Activated CD4-positive, alpha-beta T cell treated with anti-CD3 and anti-CD28 coated beads for 4 hours (primary cell): ENCODE measurements at places on chromosomes 7 and 10.

GRCh38 chr7:41735206-41735605, 32.3 kb upstream of the INHBA start:
- no peak for DNase-seq

DNA sequence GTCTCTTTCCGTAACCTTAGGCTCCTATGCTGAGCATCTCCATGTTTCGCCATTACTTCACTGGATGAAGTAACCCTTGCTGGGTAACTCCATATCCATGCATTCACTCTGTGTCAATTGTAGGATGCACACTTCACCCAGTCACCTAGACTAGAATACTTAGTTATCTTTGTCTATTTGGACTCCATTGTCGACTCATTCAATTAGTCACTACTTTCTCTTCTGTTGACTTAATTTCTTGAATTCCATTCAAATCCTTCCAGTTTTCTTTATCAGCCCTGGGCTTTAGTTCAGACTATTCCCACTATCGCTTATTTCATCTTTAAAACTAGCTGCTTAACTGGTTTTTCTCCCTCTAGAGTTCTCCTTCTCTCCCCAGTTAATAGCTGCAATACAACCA, 111.3 kb upstream of the TNS3 start:
- DNase-seq = no peak

DNA sequence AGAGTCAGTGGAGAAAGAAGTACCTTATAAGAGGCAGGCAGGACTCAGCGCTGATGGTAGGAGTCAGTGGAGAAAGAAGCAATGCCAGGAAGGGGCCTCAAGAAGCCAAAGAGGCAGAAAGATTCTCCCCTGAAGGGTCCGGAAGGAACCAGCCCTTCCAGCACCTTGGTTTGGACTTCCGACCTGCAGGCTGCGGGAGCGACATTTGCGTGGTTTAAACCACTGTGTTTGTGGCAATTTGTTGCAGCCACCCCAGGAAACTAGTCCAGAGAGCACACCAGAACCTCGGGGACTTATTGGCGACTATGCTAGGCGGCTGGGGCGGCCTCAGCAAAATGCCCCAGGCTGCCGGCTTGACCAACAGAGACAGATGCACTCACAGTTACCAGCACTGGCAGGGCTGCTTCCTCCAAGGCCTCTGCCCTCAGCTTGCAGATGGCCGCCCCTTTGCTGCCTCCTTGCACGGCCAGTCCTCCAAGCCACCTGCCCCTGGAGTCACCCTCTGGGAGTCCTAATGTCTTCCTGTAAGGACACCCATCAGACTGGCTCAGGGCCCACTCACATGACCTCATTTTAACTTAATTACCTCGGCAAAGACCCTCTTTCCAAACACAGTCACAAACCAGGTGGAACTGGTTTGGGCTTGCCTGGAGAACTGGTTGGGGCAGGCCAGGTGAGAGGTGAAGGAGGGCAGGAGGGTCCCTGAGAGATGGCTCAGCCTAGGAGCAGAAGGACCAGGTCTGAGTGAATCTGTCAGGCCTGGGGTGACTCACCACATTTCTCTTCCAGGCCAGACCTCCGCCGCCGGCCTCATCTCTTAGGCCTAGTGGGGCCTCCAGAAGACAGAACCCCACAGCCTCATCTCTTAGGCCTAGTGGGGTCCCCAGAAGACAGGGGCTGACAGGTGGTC, 26.1 kb downstream of the CALML3 start:
- no peak for DNase-seq

GRCh38 chr10:124174673-124175645, 81.6 kb upstream of the CHST15 start:
- no peak for DNase-seq

- DNase-seq = no peak
Measured at GRCh38 chr7:142436601-142437000, 178.7 kb upstream of the PRSS58 start.

DNA sequence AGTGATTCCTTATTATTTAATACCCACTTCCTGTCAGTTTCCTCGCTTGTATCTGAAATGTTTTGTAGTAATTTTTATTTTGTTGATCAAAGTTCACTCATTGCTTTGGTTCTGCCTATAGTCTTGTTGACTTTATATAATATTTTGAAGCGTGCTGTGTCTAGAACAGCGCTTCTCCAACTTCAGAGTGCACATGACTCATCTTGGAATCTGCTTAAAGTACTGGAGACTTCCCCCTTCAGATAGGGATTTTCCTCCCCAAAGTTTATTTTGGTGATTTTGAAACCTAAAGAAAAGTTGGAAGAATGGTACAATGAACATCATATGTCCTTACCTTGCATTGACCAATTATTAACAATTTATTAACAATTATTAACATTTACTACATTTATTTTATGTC, 5.8 kb downstream of the COMTD1 start:
- DNase-seq = no peak

GRCh38 chr7:105715528-105715927, 134.2 kb upstream of the EFCAB10 start:
- DNase-seq = no peak

DNA sequence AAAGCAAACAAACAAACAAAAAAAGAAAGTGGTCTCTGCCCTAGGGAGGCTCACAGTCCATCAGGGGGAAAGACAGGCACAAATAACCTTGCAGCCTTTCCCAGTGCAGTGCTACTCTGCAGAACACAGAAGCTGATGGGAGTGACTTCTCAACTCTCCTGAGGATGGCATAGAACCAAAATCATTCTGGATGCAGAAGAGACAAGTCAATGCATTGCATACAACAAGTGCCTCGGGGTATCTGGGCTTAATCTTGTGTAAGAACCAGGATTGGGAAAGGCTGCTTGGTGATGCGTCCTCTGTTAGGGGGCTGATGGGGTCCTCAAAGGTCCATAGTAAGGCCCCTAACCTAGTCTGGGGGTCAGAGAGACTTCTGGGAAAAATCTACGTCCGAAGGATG, 68.9 kb downstream of the NEURL1 start:
- DNase-seq = no peak

DNA sequence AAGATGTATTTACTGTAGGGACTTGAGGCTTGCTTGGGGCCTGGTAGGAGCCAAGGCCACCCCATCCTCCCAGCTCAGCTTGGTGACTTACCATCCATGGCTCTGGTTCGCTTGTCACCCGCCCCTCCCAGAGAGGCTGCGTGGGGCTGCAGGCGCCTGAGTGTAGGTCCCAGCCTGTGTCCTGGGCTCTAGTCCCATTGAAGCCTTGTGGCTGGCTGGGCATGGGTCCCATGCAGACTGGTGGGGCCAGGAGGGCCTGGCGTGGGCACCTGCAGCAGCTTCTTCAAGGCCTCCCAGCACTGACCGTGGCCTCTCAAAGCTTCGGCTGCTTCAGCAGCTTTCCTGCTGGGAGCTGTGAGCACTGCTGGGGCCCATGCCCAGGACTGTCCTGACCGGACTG, 118.1 kb downstream of the INPP5A start:
- DNase-seq = no peak

- DNase-seq = no peak
Measured at GRCh38 chr10:5575144-5575481, 50.4 kb downstream of the CALML3 start.

GRCh38 chr7:109527833-109528232, 958.2 kb downstream of the DNAJB9 start:
- no peak for DNase-seq

- no peak for DNase-seq
Measured at GRCh38 chr7:2575733-2576340, 17.1 kb downstream of the IQCE start.

GRCh38 chr10:118939211-118940007, 90.1 kb upstream of the NANOS1 start:
- DNase-seq = no peak

- no peak for DNase-seq
Measured at GRCh38 chr10:17795083-17795482, 14.1 kb upstream of the MRC1 start.

DNA sequence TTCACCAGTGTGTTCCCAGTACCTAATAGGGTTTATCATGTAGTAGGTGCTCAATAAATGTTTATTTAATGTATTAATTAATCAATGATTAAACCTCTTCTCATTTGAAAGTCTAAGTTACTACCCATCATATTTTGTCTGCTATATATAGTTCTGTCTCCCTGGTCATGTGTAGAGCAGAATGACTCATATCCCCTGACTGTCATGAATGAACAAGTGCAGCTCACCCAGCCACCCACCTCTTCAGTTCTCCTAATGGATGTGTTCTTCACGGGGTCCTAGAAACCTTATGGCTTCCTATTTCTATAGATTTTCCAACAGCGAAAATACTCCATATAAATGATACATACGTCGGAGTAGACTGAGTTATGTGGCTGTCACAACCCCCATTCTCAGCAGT, 64.5 kb downstream of the HIF1AN start:
- no peak for DNase-seq

DNA sequence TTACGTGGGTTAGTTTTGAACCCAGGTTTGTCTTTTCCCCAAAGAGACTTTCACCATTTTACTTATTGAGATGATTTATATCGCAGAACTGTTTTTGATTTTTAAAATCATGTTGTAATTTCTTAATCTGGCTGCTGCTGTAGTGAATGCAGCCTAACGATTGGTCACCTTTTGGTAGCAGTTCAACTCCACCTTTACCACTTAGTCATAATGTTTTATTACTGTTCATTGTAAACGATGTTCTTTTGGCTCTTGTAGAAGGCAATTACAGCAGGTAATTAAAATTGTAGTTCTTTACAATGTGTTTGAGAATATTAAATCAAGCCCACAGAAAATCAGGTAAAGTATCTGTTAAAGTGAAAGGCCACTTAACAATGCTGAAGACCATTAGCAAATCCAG, 531.1 kb downstream of the SDK1 start:
- no peak for DNase-seq

DNA sequence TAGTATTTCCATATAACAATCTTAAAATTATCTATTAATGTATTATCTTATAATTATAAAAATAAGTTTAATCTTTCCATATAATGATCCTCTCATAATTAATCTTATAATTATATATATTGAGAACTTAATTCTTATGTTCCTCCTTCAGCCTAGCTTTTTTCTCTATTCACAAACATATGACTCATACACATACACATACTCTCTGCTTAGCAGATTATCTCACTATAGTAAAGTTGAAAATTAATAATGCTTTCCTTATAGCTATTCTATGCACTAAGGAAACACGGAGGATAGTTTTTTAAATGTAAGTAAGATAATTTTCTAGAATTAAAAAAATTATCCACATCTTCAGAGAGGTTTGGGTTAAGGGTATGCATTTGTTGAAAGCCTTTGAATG, 47.7 kb upstream of the ITGB8 start:
- DNase-seq = no peak

DNA sequence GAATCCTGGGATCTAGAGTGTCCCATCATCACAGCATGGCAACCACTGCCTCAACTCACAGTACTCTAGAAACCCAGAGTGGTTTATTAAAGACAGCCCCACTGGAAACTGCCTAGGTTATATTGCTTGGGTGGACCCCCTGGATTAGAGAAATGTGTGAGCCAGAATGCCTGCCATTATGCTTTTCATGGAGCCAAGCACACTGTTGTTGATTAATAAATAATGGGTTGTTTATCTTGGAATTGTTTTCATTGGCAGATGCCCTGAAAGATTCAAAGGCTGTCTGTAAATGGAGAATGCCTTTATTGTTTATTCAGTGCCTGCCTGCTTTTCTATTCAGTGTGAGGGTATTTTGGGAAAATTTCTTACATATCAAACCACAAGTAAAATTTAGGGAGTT, 52.1 kb downstream of the GNAI1 start:
- no peak for DNase-seq

GRCh38 chr7:45578022-45578421, 3.9 kb downstream of the ADCY1 start:
- DNase-seq = no peak

DNA sequence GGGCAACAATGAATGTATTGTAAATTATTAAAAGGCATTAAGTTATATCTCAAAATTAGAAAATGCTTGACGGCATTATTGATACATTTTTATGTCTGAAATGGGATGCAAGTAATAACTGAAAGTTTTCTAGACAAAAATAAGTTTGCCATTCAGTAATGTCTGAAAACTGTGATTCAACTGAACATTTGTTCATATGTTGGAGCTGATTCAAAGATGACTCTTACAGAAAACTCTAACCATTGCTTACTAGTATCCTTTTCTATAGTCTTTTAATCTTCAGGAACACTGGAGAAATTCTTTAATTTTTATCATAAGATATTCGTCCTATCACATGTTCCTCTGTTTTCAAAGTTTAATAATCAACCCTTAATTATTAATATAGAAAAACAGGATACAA, 71.1 kb upstream of the TFEC start:
- no peak for DNase-seq

GRCh38 chr7:96837593-96837992, 127.9 kb upstream of the SEM1 start:
- DNase-seq = no peak

- DNase-seq = no peak
Measured at GRCh38 chr7:46301677-46302076, 380.6 kb upstream of the IGFBP3 start.

DNA sequence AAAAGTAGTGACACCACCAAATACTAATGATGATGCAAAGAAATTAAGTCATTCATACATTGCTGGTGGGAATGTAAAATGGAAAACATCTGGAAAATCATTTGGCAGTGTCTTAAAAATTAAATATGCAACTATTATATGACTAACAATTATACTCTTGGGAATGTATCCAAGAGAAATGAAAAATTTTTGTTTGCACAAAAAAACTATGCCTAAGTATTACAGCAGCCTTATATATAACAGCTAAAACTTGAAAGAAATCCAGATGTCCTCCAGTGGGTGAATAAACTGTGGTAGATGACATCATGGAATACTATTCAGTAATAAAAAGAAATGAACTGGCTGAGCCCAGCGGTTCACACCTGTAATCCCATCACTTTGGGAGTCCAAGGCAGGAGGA, 132.0 kb downstream of the NEBL start:
- no peak for DNase-seq

DNA sequence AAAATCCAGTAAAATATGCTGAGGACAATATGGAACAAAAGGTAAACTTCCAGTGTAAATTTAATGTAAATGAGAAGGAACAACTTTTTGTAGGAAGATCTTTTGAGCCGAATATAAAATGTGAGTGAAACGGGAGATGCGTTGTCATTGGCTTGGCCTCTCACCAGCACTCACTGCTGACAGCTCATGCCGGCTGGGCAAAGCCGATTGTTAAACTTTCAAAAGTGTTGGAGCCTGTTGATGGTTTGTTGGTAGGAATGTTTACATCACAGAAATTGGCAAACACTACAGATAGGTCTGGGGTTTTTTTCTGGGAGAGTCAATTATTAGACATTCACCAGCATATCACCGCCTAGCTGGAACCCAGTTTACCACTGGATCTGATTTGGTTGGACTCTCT, 6.1 kb downstream of the PSTK start:
- DNase-seq = no peak
